Activated gamma-delta T cell treated with Interleukin-2 at 50 U/mL for 16 hours (primary cell): ENCODE measurements at places on chromosomes 3 and 15.
A peak's percentile ranks its signal among the peaks of the same experiment; 100 is the strongest.

DNA sequence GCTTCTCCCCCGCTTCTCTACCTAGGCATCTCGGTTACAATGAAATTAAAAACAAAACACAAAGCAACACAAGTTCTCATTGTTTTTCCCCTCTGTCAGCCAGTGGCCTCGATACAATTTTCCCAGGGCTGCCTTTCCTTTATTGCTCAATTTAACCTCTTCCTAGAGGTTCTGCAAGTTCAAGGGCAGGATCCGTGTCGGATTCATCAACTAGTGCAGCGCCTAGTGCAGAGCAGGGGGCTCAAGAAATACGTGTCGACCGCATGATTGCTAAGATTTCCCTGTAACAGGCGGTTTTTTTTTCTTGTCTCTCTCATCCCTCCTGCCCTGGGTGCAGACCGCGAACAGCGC, 1.4 kb upstream of the BHLHE40 start:
- DNase-seq, result no peak

GRCh38 chr15:90249203-90249863, at the start of gene TTLL13:
Gene TTLL13, plus strand, starts transcription at chr15:90249556. Its CDS starts 1,075 bp downstream, at chr15:90250631.
- peak; percentile 54 for DNase-seq

- no peak for DNase-seq
These were observed 17.7 kb downstream of the SOX2 start for GRCh38 chr3:181729341-181729869.

GRCh38 chr3:158483701-158484235, 87.2 kb upstream of the MLF1 start:
- DNase-seq, result no peak

DNA sequence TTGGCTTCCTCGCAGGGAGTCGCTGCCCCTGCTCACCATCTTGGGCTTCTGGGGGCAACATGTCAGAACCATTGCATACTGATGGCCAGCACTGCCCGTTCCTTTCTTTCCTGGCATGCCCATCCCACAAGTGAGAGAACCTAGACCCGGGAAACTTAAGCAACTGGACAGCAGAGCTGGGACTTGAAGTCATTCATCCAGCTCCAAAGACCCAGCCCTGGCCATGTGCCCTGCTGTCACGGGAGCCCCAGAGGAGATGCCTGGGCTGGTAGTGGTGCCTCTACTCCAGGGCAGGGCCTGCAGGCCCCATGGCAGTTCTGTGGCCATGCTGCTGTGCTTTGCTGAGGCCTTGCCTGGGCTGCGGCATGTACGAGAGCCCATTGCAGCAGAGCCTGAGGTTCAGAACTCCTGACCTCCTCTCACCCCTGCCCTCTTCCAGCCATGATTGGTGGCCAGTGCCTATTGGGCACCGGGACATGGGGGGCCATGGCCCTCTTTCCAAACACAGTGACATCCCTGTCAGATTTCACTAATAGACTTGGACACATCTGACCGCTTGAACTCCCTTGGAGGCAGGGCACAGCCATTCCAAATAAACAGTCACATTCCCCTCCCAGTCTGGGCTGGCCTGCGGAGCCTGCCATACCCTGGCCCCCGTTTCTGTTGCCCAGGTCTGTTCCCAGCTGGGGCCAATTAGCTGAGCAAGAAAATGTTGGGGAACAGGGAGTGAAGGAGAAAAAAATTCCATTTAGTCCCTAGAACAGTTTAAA, 115.9 kb downstream of the EEFSEC start:
- DNase-seq, result no peak

DNA sequence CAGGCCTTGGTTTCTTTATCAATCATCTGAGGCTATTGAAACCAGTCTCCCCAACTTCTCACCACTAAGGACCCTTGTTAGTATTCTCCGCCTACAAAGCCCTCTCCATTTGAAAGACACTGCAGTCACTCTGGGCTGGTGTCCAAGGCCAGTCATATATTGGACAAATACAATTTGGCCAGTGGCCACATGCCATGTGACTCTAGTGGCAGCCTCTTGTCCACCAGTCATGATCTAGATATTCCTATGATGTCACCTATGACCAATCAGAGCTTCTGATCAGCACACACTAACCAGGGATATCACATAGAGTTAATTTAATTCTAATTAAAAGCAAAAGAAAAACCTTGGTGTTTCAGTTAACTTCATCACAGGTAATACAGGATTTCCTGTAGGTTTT, 68.2 kb downstream of the RAB11A start:
- DNase-seq, result no peak

DNA sequence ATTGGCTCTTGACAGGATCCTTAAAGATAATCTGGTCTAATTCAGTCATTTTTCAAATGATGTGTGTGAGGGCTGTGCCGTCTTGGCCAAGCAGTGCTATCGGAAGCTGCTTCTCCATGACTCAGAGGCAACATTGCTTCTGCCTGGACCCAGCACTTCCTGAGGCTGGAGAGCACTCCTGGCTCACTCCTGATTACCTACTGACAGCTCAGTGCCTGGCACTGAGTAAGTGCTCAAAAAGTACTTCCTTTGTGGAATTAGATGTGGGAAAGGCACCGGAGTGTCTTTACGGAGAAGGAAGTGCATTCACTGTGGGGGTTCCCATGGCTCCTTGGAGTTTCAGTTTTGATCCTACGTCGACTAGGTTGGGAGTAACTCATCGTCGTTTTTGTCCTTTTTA, 86.9 kb upstream of the UBE3A start:
- DNase-seq, result no peak

DNA sequence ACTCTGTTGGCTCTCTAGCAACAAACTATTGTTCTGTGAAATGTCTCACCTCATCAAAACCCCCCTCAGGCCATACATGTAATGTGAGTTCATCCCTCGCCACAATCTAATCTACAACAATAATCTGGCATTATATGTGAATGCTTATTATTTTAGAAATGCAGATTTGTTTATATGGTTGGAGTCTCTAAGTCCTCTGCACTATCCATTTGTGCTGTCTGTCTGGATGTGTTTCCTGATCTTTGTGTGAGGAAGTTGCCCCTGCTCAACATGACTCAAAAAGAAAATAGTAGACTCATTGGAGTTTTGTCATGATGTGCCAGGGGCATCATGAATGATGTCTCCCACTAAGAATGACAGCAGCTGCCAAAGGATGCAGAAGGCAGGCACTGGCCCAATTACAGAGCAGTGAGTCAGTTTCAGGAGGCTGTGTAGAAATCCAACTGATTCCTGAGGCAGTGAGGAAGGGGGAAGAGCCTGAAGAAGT, 161.6 kb upstream of the PDZRN3 start:
- no peak for DNase-seq

DNA sequence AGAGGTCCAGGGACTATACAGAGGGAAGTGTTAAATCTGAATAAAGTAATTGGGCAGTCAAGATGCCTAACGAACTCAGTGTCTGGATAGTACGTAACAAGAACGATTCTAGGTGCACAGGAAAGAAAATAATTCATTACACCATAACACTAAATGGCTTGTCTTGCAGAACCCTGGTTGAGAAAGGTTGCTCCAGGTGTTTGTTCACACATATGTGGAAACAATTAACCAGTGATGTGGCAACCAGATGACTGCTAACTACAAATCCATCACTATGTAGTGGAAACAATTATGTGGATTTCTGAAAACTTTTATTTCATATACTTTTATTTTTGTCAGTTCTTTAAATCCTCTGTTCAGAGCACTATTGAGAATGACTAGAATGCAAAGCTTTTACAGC, 10.4 kb upstream of the HDC start:
- DNase-seq, result no peak

DNA sequence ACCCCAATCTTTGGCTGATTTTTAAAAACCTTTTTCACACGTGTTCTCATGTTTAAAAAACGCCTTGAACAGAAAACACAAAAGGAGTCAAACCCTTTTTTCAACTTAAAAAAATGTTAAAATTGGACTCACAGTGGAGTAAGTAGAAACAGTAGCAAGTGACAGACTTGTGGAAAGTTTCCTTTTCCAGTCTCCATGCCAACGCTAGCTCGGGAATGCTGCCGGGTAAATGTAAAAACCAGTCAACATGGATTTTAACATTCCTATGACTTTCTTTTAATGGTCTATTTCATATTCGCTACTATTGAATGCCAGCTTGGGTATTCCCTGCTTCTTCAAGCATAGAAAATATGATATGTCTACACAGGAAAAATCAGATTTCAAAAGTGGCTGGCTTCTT, 1.6 kb upstream of the PROK2 start:
- no peak for DNase-seq

DNA sequence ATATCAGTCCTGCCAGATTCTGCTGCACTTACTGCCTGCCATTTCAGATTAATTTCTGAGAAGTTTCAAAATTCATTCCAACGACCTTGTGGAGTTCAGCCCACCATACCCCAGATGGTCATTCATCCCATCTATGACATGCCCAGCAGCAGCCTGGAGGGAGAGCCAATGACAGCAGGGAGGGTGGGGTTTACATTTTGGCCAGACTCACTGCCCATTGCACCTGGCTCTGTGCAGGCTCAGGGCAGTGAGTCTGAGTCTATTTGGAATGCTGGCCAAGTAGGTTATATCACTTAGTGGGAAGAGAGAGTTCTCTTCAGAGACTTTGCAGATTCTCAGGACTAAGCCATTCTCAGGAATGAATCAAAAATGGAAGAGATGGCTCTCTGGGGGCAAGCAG, 21.5 kb downstream of the SRPRB start:
- DNase-seq, result no peak

DNA sequence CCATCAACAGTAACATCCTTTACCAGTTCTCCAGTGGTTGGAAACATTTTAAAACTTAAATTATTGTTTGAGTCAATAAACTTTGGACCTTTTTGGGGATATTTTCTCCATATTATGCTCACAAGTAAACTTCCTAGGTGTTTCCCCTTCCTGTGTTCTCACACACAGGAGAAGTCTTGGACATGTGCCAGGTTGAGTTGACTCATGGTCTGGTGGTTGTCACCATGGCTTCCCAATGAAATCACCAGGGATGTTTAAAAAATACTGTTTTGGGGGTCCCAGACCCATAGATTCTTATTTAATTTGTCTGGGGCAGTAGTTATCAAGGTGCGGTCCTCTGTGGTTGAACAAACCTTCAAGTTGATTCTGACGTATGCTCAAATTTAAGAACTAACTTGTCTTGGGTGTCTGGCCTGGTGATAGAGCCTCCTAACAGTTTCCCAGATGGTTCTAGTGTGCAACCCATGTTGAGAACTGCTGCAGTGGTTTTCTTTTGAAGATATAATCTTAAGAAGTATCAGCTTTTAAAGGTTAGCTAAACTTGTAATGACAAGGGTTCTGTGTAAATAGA, 291.8 kb downstream of the EDEM1 start:
- DNase-seq, result no peak

DNA sequence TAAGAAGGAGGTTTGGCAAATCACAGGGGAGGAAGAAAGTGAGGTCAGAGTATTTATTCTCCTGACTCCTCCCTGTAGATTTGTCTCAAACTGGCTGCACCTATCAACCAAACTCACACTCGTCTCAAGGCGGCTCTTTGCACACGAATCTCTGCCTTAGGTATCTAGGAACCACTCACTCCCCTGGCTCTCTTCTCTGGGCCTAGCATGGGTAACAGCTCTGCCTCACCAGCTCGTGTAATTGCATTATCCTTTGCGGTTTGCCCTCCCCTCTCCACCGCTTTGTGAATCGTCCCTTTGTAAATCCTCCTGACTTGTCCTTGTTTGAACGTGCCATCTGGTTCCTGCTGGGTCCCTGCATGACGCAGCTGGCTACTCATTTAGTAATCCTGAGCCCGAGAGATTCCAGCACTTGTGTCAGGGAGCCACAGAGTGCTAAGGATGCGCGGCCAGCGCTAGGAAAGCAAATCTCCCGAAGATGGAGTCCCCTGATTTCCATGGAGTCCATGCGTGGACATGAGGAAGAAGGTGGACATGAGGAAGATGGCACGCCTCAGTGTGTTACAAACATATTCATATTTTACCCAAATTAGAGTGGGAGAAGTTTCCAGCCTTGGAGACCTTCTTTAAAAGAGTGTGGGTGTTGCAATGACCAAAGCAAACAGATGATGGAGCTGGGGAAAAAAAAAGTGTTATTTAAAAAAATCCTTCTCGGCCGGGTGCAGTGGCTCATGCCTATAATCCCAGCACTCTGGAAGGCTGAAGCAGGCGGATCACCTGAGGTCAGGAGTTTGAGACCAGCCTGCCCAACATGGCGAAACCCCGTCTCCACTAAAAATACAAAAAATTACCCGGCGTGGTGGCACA, 26.7 kb downstream of the NRROS start:
- DNase-seq, result no peak

DNA sequence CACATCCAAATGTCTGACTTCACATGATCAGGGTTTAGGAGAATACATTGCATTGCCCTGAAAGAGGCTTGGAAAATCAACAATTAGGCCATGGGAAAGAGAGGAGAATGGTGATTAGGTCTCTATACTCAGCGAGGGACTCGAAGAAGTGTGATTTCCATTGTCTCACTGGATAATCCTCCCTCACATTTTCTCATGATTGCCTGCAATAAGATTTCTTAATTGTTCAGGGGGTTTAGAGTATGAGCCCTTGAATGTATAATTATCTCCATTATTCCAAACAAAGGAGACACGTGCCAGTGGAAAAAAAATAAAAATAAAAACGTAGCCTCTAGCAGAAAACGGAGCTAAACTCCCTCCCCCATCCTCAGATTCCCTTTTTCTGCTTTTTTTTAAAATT, 173.2 kb downstream of the TPRG1 start:
- no peak for DNase-seq

GRCh38 chr15:39404767-39405181, 176.1 kb upstream of the THBS1 start:
- no peak for DNase-seq

- DNase-seq, result no peak
These were observed 78.8 kb upstream of the CNTN3 start for GRCh38 chr3:74693251-74693650.

GRCh38 chr3:67301556-67301955, 303.4 kb downstream of the KBTBD8 start:
- DNase-seq, result no peak

DNA sequence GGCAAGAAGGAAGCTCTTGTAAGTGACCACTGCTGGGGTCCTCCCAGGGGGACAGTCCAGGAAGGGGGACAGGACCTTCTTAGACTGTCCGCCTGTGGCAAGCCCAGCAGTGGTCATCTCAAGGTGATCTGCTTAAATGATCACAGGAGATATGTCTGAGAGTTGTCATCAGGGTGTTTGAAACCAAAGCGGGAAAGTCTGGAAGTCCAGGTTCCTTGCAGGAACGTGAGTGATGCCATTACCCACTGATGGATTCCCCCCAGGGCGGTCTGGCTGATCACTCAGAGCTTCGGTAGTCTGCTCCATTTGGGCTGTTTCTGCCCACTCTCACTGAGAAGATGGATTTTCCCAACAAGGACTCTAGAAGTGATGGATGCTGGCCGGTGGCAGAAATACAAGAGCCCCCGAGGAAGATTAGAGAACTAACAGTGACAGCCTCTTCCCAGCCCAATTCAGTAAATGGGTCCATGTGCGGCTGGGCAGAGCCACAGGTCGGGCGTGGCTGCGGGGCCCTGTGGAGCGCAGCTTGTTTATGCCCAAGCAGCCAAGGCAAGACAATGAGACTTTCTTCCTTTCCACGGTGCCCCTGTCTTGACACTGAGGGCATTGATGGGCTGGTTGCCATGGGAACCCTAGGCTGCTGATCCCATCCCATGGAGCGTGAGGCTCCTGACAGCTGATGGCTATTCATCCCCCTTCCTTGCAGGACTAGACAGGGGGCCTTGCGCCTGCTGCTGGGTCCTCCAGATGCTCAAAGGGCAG, 9.5 kb downstream of the PCSK6 start:
- DNase-seq, result no peak
